SJSA1 (cell line): ENCODE measurements at places on chromosomes 6 and 20.

- DNase-seq: peak; percentile 33
Measured at GRCh38 chr6:168607272-168608112, 166.5 kb downstream of the SMOC2 start.

- peak; percentile 90 for DNase-seq
Measured at GRCh38 chr20:64057628-64058498, 5.1 kb upstream of the TCEA2 start.

DNA sequence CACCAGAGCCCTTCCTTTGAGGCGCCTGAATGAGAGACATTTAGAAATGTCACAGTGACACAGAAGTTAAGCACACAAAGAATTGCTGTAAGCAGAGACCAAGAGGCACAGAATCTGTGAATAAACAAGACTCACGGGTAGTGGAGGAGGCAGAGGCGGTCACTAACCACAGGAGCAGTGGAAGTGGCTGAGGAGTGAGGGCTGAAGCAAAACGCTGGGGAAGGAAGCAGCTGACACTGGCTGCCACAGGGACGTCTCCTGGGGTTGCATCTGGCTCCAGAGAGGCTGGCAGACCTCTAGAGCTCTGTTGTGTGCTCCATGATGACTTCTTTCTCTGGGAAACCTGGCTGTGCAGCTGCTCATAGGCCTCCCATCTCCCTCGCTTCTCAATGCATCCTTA is 65.0 kb upstream of the SLC2A12 start:
- no peak for DNase-seq

DNA sequence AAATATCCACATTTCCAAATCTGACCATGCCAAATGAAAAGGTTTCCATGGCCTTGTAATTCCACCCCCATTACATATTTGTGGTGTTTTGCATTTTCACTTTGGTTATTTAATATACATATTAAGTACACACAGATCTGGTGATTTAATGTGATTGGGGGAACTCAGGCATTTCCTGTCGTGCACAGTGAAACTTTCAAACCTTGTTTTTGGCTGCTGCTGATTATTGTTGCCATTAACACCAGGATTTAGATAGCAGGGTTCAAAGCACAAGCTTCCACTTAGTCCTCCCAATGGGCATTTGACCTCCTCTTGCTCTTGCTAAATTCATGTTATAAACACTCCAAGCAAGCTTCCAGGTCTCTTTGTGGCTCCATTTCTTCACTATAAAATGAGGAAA is 166.5 kb downstream of the SOBP start:
- DNase-seq: no peak

DNA sequence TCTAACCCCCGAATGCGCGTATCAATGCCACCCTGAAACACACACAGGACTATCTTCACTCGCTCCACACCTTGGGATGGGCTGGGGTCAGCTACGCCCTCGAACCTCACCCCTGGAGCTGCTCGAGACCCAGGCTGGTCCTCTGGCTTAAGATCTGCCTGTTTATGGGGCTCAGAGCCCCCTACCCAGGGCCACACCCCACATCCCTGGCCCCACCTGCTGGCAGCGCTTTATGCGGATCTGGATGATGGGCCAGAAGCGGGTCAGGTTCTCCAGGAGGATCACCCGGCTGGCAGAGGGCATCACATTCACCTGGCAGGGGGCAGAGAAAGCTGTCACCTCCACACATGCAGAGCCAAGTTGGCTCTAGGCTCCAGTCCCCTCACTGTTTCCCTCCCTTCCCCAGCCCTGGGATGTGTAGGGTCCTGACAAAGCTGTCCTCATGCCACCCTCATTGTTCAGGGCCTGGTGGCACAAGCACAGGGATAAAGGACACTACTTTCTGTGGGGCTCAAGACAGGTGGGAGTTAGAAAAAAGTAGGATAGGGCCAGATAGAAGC is 8.2 kb downstream of the CUL7 start:
- DNase-seq: no peak

- no peak for DNase-seq
Measured at GRCh38 chr6:34423254-34423653, 2.6 kb downstream of the RPS10 start.

DNA sequence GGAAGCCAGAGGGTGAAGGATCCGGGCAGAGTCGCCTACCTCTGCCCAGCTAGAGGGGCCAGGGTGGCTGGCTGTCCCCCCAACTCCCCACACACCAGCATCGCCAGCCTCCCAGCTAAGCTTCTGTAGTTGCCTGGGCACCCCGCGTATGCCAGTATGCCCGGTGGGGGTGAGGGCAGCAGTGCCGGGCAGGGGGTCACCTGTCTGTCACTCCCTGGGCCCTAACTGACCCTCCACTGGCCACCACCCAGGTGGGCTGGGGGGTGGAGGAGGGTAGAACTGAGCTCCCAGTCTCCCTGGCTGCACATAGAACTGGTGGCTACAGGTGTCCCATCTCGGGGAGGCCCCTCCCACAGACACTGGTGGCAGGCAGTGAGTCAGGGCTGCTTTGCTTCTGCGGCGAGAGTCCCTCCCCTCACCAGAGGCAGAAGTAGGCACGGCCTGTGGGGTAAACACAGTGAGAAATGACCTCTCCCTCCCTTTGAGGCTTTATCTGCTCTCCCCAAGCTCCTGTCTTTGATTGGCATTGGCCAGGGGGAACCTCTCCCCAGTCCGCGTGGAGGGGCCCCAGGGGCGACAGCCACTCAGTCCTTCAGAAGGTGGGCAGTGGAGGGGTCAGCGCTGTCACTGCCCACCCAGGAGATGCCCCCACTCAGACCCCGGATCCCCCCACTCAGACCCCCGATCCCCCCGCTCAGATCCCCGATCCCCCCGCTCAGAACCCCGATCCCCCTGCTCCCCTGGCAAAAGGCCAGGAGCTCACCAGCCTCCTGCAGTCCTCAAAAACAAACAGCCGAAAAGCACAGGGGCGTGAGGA is 2.5 kb downstream of the NTSR1 start:
- DNase-seq: no peak

DNA sequence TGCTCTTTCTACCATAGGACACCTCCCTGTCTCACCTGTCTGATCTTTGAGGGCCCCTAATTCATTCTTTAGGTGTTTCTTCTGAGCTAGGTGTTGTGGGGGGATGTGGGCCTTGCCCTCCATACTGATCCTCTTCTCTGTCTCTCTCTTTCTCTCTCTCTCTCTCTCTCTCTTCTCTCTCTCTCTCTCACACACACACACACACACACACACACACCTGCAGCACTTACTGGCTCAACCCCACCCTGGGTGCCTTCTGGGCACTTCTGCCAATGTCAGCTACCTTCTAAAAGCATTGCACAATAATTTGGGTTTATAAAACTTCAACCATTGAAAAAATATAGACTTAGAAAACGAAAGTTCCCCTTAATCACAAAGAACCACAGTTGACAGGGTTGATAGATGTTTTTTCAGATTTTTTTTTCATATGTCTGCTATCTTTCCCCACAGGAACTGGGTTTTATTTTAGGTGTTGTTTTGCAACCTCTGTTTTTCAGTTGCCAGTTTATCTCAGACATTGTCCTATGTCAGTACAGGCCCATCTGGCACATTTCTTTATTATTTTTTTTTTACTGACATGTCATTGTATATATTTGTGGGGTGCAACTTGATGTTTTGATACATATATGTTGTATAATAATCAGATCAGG is 28.1 kb downstream of the PKIG start:
- DNase-seq: no peak

DNA sequence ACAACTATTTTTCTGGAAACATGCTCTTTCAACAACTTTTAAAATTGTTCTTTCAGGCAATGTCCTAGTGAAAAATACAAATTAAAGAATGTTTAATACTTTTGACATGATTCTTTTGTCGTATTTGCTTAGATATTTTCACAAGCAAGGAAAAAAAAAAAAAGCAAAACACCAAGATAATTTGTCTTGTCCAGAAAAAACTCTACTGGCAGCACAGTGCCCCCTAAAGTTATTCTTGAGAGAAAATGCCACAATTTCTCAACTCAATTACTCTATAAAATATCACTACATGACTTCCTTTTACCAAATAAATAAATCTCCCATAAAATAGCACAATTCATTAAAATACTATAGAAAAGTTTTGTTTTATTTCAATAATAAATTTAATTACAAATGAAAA is 652.5 kb upstream of the EPHA7 start:
- no peak for DNase-seq

DNA sequence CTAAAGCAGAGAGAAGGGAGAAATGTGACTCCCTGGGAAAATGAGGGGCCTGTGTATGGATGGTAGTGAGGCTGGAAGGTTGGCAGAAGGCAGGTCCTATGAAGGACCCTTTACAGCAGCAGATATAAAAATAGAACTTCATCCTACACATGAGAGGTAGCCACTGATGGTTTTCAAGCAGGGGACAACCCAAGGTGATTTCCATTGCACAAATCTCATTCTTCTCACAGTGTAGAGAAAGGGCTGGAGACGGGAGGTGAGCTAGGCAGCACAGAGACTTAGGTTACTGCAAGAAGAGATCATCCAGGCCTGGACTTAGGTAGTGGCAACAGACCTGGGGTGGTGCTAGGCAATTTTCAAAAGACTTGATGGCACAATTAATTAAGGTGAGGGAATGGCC is 30.7 kb downstream of the TRAM2 start:
- DNase-seq: no peak

DNA sequence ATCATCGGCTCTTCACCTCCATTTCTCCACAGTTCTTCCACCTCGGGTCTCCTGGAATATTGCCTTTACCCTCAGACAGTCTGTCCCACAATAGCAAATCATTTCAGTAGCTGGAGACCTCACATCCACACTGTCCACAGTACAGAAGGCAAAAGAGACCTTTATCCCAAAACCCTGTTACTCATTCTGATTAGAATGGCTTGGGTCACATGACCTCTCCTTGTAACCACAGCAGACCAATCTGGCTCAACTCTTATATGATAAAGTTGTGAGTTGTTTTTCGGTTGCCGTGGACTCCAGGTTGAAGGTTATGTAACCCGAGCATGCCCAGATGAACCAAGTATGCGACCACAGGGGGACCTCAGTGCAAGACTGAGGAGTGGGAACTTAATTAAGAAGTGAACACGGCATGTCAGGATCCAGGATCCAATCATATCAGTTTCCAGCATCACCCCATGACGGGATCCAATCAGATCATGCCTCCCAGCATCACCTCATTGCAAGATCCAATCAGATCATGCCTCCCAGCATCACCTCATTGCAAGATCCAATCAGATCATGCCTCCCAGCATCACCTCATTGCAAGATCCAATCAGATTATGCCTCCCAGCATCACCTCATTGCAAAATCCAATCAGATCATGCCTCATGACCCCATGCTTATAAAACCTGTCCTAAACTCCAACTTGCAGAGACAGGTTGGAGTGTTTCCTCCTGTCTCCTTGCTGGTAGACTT is 68.7 kb downstream of the LY86 start:
- no peak for DNase-seq

DNA sequence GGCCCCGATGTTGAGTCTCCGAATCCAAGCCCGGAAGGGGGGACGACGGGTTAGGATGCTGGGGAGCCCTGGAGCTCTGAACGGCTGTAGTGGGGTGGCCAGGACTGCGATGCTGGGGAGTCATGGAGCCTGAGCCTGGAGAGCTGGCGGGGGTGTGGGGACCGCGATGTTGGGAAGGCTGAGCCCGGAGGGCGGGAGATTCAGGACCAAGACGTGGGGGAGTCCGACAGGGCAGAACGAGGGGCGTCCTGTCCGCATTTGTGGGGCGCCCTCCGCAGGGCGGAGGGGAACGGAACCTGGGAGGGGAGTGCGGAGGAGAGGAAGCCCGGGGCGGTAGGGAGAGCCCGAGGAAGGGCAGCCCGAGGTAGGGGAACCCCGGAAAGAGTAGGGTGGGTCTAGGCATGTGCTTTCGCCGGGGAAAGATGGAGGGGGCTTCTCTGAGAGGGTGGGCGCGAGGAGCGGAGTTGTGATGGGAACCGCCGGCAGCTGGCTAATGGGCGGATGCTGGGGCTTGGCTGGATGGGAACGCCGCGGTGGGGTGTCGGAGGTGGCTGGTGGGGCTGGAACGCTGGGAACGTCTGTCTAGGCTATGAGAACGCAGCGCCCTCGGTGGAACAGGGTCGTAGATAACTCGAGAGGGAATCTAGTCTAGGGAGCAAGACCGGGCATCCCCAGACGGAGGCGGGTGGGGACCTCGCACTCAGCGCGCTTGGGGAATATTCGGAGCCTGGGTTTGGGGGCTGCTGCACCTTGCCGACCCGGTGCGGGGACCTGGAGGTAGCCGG is 684 bp downstream of the PAQR8 start:
- peak; percentile 51 for DNase-seq

- no peak for DNase-seq
Measured at GRCh38 chr6:16078064-16078463, 50.8 kb upstream of the MYLIP start.

DNA sequence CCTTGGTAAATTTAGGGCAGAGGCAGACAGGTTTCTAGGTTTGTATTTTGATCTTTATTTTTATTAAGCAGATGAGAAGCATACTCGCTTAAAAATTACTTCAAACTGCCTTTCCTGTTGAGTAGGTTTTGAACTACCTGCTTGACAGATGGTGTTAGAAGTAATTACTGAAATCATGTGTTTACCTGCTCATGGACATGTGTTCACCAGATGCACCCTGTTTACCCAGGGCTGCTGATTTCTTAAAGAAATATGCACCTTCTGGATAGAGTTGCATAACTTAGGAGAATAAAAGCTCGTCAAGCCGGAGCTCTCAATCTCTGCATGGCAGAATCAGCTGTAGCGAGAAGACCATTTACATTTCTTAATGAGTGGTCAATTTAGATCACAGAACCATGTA is 165.1 kb downstream of the CDKAL1 start:
- no peak for DNase-seq

DNA sequence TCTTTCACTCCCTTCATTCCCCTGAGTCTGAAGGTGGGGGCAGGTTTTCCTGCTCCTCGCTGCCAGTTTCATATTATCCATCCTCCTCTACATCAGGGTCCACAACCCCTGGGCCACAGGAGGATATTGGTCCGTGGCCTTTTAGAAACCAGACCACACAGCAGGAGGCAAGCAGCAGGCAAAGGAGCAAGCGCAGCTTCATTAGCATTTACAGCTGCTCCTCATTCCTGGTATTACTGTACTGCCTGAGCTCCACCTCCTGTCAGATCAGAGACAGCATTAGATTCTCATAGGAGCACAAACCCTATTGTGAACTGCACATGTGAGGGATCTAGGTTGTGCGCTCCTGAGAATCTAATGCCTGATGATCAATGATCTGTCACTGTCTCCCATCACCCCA is 380.3 kb downstream of the ARHGAP18 start:
- DNase-seq: no peak

GRCh38 chr20:22723659-22724058 is 139.3 kb upstream of the FOXA2 start:
- no peak for DNase-seq

DNA sequence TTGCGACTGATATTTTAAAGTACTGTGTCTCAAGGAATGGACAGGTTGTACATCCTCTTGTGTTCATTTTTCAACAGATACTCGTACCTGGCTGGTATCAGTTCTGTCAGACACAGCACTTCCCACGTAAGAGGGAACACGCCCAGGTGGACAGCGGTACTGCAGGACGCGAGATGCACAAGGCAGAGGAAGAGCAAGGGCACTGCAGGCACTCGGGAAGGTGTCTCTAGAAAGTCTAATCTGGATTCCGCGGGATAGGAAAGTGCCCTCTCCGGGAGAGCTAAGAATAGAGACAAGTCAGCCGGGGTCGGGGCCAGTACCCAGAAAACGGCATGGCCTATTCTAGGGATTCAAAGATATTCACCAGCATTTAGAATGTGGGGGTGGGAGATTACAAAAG is 94.2 kb upstream of the MBOAT1 start:
- no peak for DNase-seq
